ENCODE measurements at places on chromosomes 2 and 18.
A peak's percentile ranks its signal among the peaks of the same experiment; 100 is the strongest.

GRCh38 chr2:134260713-134261112 lies 6.8 kb downstream of the MGAT5 start:
- DNase-seq = no peak

- DNase-seq = no peak
These were observed 55.8 kb upstream of the TNP1 start for GRCh38 chr2:216915557-216916150.

DNA sequence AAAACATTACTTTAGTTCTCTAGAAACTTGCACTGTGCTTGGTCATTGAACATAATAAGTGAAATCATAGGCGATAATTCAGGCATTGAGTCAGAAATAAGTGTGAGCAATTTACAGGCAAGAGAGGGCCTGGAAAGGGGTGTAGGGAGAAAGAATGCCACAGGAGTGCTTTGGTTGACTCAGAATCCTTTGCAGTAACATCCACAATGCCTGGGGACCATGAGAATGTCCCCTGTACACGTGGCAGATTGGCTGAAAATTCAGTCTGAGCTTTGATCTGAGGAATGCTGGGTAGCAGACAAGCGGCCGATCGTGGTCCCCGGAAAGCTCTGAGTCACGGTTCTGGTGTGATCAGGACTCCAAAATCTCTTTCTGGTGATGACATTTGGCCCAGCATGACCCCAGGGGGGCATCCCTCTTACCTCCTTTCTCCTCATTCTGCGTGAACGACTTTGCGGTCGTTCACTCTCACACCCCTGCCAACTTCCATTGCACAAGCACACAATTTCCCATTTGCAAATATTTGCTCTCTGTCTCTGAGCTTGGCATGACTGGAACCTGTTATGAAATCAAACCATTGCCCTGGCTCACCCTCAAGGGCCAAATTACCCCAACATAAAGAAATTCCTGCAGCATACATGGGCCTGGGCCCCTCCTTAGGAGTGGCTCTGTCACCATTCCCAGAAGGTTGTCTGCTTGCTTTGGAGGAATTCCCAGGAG lies 305.0 kb upstream of the EPAS1 start:
- no peak for DNase-seq

DNA sequence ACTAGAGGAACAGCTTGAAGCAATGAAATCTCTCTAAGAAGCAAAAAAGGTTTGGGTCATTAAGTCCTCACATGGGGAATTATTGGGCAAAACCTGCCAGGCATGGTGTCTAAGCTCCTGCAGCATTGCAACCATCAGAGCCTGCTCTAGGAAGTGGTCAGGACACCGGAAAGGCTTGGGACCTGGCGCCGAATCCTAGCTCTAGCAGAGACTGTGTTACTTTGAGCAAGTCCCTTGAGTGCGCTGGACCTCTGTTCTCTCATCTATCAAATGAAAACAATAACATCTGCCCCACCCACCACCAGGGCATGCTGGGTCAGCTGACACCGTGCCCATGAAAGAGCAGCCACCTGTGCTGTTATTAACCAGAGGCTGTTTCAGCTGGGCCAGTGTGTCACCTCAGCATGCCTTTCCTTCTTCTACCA lies 6.3 kb downstream of the TMEM127 start:
- DNase-seq = no peak

DNA sequence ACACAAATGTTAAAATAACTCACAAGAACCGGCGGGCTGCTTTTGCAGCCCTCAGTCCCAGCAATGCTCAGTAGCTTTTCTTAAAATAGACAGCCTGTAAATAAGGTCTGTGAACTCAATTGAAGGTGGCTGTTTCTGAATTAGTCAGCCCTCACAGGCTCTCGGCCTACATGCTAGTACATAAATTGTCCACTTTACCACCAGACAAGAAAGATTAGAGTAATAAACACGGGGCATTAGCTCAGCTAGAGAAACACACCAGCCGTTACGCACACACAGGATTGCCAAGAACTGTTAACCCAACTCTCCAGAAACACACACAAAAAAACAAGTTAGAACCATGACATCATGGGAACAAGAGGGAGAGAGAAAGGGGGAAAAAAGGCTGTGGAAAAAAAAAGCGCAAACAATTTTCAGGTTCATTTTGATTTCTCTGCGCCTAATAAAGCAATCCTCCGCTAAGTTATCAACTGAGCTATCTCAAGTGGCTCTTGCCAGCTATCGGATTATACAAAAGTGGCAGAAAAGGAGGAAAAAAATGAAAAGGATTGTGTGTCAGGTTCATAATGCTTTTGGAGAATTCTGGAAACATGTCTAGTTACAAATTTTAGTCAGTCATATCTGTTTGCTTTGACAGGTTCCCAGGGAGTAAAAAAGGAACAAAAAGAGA lies 89.1 kb downstream of the ZEB2 start:
- no peak for DNase-seq

DNA sequence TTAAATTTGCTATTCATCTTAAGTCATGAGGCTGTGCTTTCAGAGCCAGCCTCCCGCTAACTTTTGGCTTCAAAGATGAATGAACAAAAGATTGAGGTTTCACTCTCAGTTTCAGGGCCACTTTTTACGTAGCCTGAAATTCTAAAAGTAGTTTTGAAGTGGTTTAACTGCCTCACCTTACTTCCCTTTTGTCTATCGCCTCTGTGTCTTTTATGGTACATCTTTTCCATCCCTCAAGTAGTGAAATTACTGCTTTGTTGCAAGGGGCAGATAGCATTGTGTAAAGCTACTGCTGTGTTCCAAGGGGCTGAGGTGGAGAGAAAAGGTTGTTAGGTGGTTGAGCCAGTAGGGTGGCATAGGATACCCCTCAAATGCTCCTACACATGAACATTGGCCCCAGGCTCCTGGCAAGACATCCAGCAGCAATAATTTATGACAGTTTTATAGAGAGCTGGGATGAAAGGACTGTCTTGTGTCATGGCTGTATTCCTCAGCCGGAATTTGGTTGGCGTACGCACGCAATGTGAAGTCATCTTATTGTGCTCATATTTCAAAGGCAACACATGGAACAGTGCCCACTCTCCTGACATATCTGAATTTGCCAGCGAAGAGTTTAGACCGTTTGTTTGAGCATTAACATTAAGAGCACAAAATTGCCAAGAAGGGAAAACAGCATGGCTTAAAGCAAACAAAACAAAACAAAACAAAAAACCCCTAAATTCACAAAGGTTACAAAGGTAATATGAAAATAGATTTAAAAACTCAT lies 32.2 kb downstream of the QPCT start:
- peak; percentile 70 for DNase-seq

DNA sequence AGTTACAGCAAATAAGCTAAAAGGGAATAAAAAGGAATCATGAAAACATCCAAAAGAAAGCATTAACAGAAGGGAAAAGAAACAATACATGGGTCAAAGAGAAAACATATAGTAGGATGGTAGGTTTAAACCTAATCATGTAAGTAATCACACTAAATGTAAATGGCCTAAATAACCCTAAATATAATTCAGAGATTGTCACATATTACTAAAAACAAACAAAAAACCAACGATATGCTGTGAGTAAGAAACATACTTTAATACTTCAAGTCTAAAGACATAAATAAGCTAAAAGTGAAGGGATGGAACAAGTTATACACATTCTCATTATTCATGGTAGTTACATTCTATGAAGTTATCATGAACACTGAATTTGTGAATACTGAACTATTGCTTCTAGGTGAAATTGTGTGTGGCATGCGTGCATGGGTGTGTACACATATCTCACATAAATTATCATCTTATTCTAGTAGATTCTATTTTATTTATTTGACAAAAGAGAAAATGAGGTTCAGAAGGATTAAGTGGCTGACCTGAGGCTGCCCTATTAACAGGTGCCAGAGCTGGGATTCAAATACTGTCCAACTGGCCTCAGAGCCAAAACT lies 170.9 kb downstream of the SEPTIN10 start:
- DNase-seq = no peak

DNA sequence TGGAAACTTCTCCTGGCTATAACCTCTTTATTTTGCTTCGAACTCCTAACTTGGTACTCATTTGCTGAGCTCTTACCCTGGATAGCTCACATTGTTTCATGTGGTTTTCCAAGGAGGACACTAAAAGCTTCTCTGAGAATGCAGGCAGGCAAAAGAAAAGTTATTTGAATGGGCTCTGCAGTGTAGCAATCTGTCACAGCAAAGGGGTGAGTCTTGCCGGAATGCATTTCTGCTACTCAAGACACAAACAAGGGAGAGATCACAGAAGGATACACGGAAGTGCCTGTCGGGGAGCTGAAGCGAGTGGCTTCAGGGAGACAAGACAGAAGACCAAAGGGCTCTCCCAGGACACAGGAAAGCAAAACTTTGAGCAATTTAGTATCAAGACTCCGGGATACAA lies 265.4 kb downstream of the SS18 start:
- no peak for DNase-seq

DNA sequence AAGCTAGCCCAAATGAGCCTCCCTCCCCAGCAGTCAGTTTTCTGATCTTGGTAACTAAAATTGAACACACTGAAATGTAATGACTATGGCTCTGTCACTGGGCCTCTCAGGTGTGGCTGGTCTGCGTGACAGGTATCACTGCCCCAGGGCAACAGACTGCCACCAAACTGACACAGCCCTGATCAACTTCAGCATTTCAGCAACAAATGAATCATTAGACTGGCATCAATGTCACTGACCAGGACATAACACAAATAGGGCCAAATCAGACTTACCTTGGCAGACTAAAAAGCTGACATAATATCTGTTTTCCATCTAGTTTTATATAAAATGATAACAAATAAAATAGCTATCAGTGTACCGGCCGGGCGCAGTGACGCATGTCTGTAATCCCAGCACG lies 290.8 kb upstream of the CHAC2 start:
- DNase-seq = no peak

- DNase-seq = no peak
These were observed 29.7 kb upstream of the IL1B start for GRCh38 chr2:112866128-112866835.

DNA sequence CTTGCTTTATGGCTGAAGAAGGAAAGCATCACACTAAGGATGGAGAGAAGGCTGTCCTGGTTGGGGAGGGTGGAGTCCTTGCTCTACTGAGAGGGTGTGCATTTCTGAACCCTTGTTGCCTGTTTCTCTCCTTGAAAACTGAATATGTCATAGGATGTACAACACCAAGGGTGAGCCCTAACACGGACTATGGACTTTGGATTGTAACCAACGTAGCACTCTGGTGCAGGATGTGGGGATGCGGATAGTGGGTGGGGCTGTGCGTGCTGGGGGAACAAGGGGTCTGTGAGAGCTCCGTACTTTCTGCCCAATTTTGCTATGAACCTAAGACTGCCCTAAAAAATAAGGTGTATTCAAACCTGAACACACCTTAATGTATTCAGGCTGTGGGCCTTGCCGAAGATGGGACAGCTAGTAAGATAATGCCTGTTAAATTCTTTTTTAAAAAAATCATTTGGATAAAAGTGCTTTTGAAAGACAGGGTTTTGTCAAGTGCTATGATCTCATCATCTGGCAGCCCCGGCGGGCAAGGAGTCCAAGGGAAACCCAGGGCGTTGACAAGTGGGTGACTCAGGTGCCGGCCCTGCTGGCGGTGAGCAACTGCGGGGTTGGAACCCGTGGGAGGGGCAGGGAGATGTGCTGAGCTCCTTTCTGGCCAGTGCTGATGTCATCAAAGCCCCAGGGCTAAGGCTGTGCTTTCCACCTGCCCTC lies 54.0 kb downstream of the GATA6 start:
- DNase-seq = no peak

DNA sequence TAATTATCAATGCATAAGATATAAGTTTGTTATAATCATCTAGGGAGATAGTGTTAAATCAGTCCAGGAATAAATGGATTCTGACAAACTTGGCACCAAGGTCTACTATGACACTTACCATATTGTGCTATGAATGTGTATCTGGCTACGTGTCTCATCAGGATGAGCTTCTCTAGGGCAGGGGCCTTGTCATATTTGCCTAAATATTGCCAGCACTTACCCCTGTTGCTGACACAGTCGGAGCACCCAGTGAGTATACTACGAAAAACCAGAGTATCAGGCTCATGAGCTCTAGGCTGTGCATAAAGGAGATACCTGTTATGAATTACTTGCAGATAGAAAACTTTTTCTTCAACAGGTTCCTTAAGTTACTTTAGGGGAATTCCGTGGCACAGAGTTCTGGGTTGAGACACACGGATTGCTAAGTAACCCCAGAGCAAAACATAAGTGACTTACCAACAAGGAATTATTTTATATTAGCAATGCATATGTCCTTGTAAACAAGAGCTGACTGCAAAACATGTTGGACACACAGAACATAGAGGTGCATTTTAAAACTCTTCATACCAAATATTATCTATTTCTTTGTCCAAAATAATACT lies 7.7 kb upstream of the TTC39C start:
- DNase-seq = no peak

DNA sequence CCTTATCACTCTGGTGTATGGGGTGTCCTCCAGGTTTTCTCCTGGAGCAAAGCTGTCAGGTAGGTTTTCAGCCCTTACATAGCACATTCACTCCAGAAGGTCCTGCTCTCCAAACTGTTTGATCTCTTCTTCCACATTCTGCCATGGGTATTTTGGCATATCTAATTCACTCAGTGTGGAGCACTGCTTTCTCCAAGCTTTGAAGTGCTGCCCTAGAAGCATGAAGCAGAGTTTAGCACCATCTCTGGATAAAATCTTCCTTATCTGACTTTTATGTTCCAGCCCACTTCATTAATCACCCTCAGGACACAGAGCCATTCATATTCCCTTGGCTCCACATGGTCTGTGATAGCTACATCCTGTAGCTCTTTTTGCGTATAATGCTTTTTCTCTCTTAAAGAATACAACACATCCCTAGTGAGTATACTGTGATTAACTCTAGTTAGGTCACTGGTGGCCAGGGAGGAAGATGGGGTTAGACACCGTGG lies 56.7 kb upstream of the ARHGAP28 start:
- DNase-seq = no peak

- DNase-seq = no peak
These were observed 7.7 kb upstream of the YWHAQ start for GRCh38 chr2:9638532-9638931.

All from activated CD8-positive, alpha-beta memory T cell treated with anti-CD3 and anti-CD28 coated beads for 24 hours (primary cell).